ENCODE measurements at places on chromosomes 11 and 22.
A peak's percentile ranks its signal among the peaks of the same experiment; 100 is the strongest.

DNA sequence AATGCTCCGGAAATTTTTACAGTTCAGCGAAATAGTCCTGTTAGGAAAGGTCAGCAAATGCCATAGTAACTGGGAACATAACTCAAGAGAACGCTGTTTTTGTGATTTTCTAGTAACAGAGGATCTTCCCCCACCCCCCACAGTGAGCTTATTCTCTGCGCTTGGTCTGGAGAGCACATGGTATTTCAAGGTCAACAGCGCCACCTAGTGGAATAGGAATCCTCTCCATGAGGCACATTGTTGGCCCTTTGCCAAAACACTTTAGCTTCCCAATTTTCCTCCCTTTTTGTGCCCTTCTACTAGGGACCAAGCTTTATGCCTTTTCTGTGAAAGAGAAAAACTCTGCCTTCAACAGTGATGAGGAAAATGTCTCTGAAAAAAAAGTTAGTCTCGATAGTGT is 13.2 kb upstream of the OR4C12 start:
- DNase-seq = no peak

GRCh38 chr22:22787786-22788459 is 99.7 kb upstream of the IGLL5 start:
- DNase-seq = peak; percentile 68

DNA sequence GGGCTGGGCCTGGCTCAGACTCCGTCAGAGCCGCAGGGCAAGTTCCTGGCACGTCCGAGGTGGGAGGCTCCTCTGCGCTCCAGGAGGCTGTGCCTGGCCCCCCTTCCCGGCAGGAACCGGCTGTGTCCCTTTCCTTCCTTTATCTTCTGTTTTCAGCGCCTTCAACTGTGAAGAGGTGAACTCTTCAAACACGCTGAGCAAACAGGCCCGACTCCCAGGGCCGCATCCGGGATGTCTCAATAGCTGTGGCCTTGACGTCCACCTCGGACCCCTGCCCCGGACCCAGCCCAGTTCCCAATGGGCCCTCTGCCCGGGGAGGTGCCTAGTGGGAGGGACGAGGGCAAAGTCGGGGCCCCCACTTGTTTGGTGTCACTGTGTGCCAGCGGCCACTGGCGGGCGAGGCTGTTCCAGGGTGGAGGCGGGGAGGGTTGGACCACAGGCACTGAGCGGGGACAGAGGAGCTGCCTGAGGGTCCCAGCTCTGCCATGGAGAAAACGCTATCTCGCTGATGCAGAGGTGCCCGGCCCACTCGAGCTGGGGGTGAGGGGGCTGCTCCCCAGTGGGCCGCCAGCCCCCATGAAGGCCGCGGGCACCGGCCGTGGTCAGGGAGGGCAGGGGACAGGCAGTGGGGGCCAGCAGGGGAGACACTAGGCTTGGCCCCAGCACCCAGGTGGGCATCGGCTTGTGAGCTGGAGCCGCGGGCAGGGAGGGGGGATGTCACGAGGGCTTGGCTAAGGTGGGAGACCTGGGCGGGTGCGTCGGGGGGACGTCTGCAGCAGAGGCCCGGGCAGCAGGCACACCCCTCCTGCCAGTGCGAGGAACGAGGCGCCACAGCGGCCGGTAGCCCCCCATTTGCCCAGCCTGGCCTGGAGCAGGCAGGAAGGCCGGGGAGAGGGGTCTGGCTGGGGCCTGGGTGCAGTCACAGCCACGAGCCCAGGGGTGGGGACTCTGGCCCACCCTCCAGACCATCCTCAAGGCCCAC is 2.7 kb upstream of the MUC5B start:
- DNase-seq = no peak

- DNase-seq = no peak
These were observed 4.6 kb downstream of the PLAAT2 start for GRCh38 chr11:63558459-63559157.

- peak; percentile 56 for DNase-seq
These were observed 146.5 kb downstream of the GRIK4 start for GRCh38 chr11:120658071-120658423.

GRCh38 chr11:128592454-128592853 is 5.1 kb upstream of the ETS1 start:
- DNase-seq = no peak

DNA sequence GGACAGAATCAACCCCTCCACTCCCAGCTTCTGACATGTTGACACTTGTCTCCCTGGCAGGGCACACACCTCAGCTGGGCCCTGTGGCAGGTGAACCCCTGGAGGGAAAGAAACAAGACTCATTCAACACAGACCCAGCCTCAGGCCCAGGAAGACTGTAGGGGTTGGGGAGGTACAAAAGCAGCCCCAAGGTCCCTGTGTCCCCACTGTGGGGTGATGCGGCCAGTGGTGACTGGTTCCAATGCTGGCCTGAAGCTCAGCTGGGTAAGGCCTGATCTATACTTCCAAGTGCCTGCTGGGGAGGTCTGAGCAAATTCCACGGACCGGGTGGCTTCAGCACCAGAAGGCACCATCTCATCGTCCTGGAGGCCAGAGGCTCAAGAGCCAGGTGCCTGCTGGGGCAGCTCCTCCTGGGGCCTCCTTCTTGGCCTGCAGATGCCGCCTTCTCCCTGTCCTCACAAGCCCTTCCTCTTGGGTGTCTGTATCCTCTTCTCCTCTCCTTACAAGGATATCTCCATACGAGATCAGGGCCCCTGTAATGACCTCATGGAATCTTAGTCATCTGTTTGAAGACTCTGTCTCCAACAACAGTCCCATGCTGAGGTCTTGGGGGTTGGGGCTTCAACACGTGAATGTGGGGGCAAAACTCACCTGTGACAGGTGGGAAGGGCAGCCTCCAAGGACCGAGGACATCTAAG is 1492.1 kb downstream of the BRD1 start:
- DNase-seq = no peak

DNA sequence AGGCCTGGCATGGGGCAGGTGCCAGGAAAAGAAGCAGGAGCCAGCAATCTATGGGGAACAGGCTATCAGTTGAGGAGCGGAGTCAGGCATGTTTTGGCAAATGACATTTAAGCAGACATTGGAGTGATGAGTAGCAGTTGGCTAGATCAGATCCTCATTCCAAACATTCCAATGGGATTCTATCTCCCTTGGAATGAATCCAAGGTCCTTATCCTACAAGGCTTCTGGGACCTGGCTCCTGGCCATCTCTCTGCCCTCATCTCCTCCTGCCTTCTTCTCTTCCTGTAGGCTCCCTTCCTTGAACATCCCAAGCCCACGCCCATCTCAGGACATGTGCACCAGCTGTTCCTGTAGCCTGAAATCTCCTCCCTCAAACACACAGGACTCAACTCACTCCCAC is 1074.5 kb downstream of the TBC1D22A start:
- no peak for DNase-seq

GRCh38 chr11:115990004-115990447 is 485.8 kb upstream of the CADM1 start:
- DNase-seq = peak; percentile 60

DNA sequence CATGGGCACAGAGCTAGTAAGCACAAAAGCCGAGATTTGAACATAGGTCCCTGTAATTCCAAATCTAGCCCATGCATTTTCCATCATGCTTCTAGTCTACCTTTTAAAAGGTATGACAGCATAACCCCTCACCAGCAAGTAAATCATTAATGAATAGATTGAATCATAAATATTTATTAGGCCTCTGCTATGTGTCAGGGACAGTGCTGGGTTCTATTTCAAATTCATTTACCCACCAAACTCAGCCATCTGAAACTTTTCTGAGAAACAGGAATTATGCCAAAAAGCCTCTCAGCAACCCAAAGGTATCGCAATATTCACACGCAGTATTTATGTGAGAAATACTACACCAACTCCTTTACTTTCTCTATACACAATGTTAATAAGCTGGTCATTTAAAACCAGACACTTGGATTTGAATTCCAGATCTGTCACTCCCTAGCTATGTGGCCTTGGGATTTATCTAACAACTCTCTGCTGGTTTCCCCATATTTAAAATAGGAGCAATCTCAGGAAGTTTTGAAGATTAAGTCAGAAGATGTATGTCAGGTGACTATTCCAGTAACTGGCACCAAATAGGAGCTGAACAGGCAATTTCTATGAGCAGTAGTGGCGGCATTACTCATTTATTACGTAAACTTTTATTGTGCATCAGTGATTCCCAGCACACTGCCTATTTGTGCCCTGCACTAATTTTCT is 191.4 kb downstream of the TENM4 start:
- no peak for DNase-seq

GRCh38 chr22:42562684-42563083 is 8.9 kb downstream of the SERHL2 start:
- DNase-seq = no peak

DNA sequence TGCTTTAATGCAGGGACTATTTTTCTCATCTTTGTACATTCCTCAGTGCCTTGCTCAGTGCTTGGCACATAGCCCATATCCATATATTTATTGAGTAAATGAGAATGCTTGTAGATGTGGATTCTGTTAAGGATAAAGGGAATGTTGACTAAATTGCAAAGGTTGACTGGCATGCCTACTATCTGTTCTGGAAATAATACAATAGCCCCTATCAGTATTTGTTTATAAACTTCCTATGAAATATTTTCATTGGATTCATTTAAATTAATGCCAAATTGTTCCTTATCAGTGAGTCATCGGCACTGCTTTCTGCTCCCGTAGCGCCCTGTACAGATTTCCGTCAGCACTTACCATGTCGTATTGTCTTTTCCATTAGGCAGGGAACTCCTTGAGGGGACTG is 8.0 kb downstream of the RNF121 start:
- DNase-seq = no peak

DNA sequence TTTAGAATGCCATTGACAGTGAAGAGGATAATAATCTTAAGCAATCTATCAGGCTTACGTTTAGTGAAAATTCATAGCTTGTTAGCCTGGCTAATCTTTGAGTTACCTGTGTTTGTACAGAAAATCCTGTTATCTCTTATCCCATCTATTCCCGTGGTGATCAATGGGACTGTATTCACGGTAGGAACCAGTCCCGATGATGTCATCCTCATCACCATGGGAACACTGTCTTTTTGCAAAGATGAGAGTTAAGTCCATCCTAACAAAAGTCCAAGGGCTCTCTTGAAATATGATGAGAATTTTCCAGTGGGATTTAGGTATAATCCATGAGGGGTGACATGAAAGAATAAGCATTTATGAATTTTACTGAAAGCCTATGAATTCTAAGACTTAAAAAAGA is 762.2 kb downstream of the ETS1 start:
- DNase-seq = no peak

DNA sequence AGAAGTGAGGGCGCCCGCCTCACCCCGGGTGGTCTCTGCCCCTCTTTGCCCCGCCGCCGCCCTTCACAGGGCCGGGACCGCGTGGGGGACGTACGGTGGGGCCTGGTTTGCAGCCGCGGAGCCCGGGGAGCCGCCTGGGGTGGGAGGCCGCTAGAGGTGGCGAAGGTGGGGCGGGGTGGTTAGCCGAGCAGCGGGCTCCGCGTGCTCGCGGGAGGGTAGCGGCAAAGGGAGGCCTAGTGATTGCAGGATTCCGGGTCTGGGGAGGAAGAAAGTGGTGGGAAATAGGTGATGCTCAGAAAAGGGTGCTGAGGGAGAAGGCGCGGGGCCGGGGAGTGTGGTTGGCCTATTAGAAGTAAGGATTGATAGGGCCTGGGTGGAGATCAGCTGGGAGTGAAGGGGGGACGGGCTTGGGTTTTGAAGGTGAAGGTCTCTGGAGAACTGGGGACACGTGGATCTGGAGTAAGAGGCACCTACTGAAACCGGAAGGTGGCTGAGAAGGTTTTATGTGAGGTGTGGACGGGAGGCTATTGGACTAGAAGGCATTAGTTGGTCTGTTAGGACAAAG is 571 bp downstream of the FAR1 start:
- DNase-seq = peak; percentile 41

GRCh38 chr11:69272831-69273485 is 21.0 kb upstream of the MYEOV start:
- DNase-seq = no peak

- no peak for DNase-seq
These were observed 40.8 kb upstream of the CYP2D6 start for GRCh38 chr22:42171417-42171816.

GRCh38 chr22:19117111-19117512 is 5.1 kb downstream of the DGCR2 start:
- DNase-seq = no peak

DNA sequence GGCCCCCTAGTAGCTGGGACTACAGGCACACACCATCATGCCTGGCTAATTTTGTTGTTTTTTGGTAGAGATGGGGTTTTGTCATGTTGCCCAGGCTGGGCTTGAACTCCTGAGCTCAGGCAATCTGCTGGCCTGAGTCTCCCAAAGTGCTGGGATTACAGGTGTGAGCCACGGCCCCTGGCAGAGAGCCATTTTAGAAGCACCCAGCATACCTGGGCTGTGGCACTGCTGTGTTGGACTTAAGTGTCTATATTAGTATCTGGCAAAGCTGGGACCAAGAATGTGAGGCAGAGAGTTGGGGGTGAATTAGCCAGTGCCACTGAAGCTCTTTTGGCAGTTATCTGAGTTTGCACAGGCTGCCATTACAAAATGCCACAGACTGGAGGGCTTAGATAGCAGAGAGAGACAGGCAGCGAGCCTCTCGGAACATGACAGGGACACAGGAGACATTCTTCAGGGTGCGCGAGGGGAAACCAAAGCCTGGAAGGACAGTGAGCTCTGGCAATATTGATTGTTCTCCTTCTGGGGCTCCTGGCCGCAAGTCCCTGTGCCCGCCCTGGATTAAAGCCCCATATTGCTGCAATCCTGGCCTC is 87.7 kb upstream of the ALX4 start:
- DNase-seq = no peak

DNA sequence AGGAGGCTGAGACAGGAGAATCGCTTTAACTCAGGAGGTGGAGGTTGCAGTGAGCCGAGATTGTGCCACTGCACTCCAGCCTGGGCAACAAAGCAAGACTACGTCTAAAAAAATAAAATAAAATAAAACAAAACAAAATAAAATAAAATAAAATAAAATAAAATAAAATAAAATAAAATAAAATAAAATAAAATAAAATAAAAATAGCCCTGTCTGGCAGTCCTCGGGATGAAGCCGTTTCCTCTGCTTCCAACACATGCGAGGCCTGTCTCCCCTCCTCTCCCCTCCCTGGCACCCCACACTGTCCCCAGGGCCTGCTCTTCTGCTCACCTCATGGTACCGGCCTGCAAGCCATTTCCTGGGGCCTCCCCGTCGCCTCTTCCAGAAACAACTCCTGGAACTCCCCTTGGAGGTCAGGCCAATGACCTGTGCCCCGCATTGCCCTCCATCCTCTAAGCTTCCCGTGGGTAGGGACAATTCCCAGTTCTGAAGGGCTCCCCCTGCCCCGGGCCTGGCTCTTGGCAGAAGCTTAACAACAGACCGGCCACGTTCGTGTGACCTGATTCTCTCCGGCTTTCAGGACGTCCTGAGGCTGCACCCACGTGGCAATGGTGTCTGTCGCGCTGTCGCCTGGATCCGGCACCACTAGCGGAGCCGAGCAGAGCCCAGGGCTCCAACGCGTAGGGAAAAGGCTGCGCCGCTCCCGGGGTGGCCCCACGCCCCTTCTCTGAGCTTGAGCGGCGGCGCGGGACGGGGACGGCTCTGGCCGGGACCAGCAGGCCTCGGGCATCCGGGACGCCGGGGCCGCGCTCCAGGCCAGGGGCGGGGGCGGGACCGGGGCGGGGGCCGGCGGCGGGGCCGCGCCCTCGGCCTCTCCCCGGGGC is 456 bp upstream of the PARVB start:
- DNase-seq = peak; percentile 80

GRCh38 chr11:2655016-2655719 is 44.6 kb downstream of the KCNQ1OT1 start:
- peak; percentile 3 for DNase-seq
